ENCODE measurements at places on chromosomes 2 and 18. TPM values are rescaled to one million over a fixed set of nuclear protein-coding genes. Genes with fewer than 3 reads are reported as not detected.

DNA sequence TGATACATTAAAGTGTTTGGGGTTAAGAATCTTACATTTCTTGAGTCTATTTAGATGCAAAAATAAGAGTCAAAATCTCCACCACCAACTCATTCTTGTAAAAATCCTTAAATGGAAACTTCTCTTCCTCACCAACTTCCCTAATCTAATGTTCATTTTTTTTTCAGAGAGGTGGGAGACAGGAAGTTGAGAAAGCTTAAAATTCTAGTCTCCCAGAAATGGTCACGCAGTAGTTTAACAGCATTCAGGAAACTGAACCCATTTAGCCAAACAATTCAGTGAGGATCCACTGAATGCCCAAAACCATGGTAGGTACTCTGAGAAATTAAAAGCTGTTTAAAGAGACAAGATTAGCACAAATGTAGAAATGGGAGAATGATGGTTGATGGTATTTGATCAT, 69.0 kb downstream of the TXNL1 start:
- DNase-seq: no peak

GRCh38 chr2:38835990-38836389, 39.7 kb downstream of the DHX57 start:
- no peak for DNase-seq

- DNase-seq: no peak
Measured at GRCh38 chr2:73961823-73962615, 22.7 kb upstream of the TET3 start.

DNA sequence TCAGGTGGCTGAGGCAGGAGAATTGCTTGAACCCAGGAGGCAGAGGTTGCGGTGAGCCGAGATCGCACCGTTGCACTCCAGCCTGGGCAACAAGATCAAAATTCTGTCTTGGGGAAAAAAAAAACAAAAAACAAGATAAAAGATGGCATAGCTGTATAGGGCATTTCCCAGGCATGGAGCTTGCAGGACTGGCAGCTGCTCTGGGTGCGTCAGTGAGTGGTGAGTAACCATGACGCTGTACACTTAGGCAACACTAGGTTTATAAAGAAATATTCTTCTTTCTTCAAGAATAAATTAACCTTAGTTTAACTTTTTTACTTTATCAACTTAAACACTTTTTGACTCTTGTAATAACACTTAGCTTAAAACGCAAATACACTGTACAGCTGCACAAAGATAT, 15.4 kb downstream of the TGOLN2 start:
- DNase-seq: no peak

DNA sequence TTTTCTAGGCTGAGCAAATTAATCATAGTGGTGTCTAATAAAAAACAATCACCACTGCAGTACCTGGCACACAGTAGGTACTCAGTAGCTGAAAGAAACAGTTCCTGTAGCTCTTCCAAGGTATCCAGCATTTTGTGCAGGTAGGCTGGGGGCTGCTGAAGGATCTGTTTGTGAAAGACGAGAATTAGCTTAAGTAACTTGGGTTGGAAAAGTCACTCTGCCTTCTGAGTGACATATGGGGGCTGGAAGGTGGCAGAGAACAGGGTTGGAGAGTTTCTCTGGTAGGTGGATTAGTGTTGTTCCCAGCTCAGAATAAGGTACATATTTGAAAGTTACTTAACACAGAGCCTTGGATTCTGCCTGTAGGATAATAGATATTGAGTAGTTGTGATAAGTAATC, 72.8 kb downstream of the FMNL2 start:
- DNase-seq: no peak

DNA sequence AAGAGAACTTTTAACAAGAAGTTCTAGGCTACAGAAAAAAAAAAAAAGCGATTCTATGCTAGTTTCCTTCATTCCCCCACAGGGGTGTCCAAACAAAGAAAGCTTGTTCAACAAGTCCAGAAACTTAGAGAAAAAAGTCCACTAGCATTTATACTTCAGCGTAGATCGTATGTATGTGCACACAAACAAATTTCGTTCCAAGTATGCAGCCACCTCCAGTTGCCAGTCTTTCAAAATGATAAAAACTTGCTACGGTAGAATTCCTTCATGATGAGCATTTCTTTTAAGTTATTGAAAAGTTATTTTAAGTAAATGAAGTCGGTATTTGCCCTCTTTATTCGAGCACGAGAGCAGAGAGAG, 3.7 kb upstream of the OTX1 start:
- no peak for DNase-seq

GRCh38 chr2:132274000-132274399, 112.2 kb upstream of the ANKRD30BL start:
- no peak for DNase-seq

GRCh38 chr18:78457731-78458130, 521.9 kb upstream of the SALL3 start:
- no peak for DNase-seq

DNA sequence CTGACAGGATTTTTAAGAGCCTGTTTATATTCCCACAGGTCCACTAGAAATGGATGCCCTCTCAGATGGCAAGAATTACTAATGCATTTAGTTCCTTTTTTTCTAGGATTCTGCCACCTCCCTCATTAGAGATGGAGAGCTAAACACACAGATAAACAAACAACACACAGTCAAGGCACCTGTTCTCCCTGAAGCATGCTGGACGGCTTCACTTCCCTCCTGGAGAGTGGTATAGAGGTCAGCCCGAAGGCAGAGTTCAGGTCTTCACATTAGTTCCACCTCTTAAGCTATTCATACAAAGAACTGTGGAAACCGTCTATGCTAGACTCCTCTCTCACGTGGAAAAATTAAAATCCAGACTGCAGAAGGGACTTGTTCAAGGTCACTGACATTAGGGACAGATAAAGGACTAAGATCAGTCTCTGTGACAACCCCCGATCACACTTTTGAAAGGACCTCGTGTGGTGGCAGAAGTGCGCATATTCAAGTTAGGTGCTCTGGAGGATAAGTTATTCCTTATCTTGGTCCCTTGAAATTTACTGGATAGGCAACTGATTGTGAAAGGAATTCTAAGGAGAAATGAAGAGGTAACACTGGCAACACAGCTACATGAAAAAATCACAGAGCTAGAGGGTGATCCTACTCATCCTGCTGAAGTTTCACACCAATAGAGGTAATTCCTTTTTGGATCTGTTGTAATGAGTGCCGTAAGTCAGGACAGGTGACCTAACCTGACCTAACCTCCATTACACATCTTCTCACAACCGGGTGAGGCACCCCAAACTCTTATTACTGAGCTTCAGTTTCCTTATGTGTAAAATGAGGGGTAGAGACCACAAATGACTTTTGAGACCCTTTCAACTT, 75.1 kb downstream of the SPRED2 start:
- no peak for DNase-seq

GRCh38 chr2:127052057-127052770, 54.7 kb downstream of the BIN1 start:
- no peak for DNase-seq

DNA sequence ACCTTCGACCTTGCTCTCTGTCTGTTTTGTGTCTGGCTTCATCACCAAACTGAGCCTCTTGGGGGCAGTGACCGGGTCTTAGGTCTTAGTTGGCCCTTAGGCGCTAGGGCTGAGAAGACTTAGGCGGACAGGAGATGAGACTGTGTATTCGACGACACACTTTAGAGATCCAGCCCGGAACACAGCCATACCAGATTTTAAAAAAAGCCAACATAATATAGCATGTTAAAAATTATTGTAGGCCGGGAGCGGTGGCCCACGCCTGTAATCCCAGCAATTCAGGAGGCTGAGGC, 9.5 kb upstream of the PROC start:
- no peak for DNase-seq

DNA sequence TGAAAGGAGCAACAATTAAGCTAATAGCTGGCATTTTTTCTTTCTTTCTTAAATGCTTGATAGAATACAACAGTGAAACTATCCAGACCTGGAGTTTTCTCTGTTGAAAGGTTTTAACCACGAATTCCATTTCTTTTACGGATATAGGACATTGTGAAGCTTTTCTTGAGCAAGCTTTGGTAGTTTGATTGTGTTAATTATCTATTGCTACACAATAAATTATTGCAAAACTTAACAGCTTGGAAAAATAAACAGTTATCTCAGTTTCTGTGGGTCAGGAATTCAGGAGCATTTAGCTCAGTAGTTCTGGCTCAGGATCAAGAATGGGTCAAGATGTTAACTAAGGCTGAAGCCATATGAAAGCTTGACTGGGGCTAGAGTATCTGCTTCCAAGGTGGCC, 11.7 kb downstream of the PHOSPHO2 start:
- no peak for DNase-seq

- no peak for DNase-seq
Measured at GRCh38 chr18:33833842-33834241, 255.8 kb downstream of the ASXL3 start.

GRCh38 chr2:28395334-28396061, 2.8 kb downstream of the FOSL2 start:
- DNase-seq: no peak

- no peak for DNase-seq
Measured at GRCh38 chr2:221060376-221060775, 511.7 kb downstream of the EPHA4 start.

DNA sequence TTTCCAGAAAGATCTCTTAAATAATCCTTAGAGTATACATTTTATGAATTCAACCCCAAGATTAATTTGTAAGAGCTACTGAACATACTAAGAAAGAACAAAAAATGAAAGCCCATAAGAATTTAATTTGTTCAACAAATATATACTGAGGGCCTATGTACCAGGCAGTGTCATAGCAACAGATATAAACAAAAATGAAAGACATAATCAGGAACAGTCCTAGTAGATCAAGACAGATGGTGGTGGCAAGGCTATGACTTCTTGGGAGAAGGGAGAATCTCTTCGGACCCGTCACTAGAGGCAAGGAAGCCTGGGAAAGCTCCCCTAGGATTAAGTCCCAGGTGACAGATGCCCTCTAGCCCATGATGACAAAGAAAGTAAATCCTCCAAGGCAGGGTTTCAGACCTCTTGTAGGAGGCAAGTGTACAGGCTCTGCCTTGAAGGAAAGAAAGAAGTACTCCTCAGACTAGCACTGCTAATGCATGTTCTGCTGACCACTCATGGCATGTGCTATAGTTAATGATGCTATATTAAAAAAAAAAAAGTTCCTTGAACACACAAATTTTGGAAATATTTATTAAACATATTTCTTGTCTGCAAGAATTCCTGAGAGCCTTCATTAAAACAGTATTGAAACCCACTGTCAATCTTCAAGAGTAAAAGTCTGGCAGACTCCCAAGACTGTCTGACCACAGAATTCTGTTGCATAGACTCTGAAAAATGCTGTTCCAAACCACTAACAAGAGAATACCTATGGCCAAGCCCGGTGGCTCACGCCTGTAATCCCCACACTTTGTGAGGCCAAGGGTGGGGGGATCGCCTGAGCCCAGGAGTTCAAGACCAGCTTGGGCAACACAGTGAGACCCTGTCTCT, 31.5 kb downstream of the NOL10 start:
- DNase-seq: no peak

GRCh38 chr18:13640266-13640860, 86.0 kb downstream of the FAM210A start:
- DNase-seq: no peak

The ERCC3 gene
- total RNA-seq: 27.7 TPM

The GALNT13 gene
- 0.60 TPM for total RNA-seq

The COL6A3 gene
- 265 TPM for total RNA-seq

The ADAM17 gene
- total RNA-seq: 25.1 TPM

The CCBE1 gene
- 30.2 TPM for total RNA-seq

The SNX17 gene
- total RNA-seq: 92.6 TPM

The LBX2 gene
- total RNA-seq: 5.6 TPM

The SH3RF3 gene
- total RNA-seq: 16.6 TPM

Measured in omental fat pad (tissue), 4 donors.